ENCODE measurements at places on chromosomes 11 and 22.

GRCh38 chr22:48365386-48365785, 1462.3 kb downstream of the BRD1 start:
- DNase-seq, result no peak

- no peak for DNase-seq
Measured at GRCh38 chr11:62264004-62264403, 6.0 kb upstream of the SCGB2A2 start.

- DNase-seq, result no peak
Measured at GRCh38 chr22:23206915-23207314, 26.6 kb downstream of the BCR start.

- DNase-seq, result no peak
Measured at GRCh38 chr22:30685178-30685577, 9.5 kb upstream of the OSBP2 start.

- no peak for DNase-seq
Measured at GRCh38 chr11:125552927-125553326, 16.4 kb upstream of the EI24 start.

- no peak for DNase-seq
Measured at GRCh38 chr22:19873138-19873959, 18.7 kb upstream of the GNB1L start.

DNA sequence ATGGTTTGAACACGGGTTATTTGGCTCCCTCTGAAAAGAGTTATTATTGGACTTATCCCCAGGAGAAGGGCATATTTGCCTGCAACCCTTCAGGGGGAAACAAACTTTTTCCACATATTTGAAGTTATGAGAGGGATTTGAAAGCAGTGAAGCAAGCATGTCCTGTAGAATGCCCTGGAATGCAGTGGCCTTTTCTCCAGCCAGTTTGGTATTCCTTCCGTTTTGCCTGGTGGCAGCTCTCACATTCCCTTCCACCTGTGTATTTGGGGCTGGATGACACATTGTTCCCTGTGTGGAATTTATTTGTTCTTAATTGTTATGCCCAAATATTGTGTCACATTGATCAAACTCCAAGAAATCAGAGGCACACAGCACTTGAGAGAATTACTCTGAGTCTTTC, 59.0 kb downstream of the OSBP2 start:
- DNase-seq, result no peak

DNA sequence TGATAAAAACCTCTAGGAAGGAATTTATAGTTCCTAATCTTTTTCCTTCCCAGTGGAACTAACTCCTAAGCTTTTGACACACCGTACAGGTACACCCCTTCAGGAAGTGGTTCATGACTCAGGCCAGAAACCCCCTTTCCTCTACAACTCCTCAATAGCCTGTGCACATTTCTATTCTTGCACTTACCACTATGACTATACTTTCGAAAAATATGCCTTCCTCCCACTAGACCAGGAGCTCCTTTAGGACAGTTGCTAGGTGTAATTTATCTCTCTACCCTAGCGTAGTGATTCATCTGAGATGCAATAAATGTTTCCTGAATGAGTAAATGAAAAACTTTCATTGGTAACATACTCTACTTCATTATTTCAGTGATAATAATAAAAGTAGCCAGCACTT, 14.5 kb downstream of the MAP6 start:
- no peak for DNase-seq

- DNase-seq, result no peak
Measured at GRCh38 chr11:924406-925157, 1.1 kb upstream of the AP2A2 start.

DNA sequence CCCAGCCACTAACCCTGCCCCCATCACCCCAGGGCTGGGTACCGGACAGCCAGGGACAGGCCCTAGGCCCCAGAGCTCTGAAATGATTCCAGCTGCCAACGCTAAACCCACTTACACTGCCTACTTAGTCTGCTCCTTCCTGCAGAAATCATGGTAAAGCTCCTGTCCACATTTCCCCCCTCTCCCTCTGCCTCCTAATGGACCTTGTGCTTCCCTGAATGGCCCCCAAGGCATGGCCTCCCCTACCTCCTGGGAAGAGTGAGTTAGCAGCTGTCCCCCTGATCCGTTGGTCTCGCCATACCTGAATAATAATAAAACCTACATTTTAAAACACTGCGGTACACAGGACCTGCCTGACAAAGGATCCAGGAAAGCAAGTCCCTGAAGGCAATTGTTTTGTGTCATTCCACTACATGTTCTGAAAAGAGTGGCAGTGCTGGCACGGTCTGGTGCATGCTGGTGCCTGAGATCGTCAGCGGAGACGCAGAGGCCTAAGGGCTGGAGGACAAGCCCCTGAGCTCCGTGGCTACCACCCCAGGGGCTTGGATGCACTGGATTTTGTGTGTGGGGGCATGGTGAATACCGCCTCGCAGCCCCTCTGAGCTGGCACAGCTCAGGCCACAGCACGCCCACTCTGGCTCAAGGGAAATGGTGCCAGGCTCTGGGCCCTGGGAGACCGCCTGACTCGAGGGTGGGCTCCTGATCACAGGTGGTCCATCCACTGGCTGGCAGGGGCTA, 186.3 kb downstream of the CTTN start:
- DNase-seq, result no peak

DNA sequence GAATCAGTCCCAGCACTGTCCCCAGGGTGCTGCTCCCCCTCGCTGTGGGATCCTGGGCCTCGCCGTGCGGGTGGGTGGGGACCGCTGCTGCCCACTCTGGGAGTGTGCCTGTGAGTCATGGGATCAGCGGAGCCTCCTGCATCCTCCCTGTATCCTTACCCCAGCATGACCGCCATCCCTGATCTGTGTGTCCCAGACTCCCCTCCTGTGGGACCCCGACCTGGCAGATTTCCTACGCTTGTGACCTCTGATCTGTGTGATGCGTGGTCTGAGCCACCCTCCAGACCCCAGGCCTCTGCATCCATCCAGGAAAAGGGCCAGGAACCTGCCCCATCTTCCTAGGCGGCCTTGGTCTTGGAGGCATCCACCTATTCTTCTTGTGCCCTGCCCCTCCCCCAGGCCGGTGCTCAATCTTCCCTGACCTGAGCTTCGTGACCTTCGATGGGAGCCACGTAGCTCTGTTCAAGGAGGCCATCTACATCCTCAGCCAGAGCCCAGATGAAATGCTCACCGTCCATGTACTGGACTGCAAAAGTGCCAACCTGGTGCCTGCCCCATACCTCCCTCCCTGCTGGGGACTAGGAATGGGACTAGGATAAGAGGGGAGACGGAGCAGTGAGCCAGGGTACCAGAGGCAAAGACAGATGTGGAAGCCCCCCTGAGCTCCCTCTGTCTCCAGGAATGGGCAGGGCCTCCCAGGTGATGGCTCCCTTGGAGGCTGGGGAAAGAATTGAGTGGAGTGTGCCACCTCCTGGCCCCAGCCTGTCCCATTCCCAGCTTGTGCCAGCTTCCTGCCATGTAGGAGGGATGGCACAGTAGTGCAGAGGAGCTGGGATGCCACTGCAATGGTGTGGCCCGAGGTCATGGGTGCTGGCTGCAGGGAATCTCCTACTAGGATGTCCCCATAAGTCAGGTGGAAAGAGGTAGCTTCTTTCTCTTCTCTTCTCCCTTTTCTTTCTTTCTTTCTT, 65.4 kb downstream of the OTOG start:
- DNase-seq, result no peak

GRCh38 chr11:64007629-64008282, 21.5 kb downstream of the OTUB1 start:
- DNase-seq, result no peak

DNA sequence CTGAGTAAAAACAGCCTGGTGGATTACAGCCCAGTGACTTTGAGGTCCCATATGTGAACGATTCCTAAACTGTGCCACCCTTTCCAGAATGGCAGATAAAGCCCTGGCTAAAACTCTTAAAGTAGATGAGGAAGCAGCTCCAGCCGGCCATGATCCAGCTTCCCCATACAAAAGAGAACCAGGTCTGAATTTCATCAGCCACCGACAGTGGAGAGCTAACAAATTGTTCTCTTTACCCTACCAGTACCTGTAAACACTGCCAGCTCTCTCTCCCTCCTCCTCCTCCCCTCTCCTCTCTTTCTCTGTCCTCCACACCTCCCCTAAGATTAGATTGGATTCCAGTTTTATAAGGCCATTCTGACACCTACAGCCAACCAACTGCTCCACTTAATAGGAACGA, 176.9 kb downstream of the DSCAML1 start:
- DNase-seq, result no peak

GRCh38 chr22:41290262-41291221, 4.6 kb upstream of the RANGAP1 start:
- DNase-seq, result no peak

GRCh38 chr11:32018672-32019071, 72.2 kb upstream of the RCN1 start:
- no peak for DNase-seq

Data from occipital lobe (tissue), 3 donors.